ENCODE measurements at places on chromosomes 16 and 17.

DNA sequence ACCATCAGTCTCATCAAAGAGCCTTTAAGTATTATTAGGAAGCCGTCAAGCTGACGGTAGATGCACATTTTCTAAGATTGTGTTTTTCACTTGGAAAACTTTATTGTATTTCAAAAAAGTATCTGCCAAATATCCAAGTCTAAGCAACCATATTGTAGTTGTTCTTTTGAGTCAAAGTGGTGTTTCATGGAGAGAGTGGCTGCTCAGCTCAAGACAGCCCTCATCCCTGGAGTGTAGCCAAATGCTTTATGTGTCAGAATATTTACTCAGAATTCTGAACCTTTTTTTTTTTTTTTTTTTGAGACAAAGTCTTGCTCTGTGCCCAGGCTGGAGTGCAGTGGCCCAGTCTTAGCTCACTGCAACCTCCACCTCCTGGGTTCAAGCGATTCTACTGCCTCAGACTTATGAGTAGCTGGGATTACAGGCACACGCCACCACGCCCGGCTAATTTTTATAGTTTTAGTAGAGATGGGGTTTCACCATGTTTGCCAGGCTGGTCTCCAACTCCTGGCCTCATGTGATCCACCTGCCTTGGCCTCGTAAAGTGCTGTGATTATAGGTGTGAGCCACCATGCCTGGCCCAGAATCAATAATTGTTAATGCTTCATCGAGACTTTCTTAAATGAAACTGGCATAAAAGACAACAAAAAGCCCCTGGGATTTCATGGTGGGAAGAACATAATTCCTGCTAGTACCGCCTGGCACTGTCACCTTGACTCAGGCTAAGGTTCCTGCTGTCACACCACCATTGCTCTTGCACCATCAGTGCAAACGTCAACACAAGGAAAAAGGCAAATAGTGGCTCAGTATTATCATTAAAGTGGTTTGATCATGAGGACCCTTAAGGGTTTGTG lies 45.5 kb downstream of the PRKCA start:
- no peak for DNase-seq

GRCh38 chr16:12097523-12098428 lies 121.2 kb downstream of the SNX29 start:
- DNase-seq, result peak; percentile 76

GRCh38 chr16:80986557-80986956 lies 20.1 kb downstream of the CMC2 start:
- no peak for DNase-seq

DNA sequence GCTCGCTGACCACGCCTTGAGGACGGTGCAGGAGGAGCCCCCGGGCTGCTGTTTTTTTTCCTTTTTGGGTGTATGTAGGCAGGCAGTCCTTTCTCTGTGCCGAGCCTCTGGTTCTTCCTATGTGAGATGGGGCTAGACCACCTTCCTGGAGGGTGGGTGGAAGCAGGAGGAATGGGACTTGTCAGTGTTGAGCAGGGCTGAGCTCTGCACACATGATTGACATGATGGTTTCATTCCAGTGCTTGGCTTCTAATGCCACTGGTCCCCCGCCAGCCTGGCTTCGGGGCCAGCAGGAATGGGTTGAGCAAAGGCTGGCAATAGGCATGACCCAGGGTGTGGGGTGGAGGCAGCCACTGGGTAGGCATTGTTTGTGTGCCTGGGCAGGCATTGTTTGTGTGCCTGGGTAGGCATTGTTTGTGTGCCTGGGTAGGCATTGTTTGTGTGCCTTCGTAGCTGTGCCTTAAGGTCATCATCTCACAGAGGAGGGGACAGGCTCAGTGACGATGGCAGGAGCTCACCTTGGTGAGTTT lies 14.2 kb upstream of the ADCY7 start:
- no peak for DNase-seq

GRCh38 chr17:12627177-12627629 lies 38.5 kb upstream of the MYOCD start:
- DNase-seq, result no peak

DNA sequence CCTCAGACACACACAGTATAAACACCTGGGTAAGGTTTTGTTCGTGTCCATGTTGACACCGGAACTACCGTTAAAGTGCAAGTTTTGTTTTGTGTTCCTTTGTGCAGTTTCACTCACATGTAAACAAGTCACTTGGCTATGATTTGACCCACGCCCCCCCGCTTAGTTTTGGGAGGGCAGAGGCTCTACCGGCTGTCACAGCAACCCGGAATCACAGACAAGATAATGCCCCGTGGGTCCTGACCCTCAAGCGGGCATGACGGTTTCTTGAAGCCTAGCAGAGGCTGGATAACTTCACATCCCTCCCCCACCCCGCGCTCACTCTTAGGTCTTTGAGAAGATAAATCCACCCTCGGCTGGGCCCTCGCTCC lies 1.7 kb downstream of the RASD1 start:
- no peak for DNase-seq

GRCh38 chr16:1019231-1020090 lies 37.9 kb downstream of the SOX8 start:
- peak; percentile 59 for DNase-seq

DNA sequence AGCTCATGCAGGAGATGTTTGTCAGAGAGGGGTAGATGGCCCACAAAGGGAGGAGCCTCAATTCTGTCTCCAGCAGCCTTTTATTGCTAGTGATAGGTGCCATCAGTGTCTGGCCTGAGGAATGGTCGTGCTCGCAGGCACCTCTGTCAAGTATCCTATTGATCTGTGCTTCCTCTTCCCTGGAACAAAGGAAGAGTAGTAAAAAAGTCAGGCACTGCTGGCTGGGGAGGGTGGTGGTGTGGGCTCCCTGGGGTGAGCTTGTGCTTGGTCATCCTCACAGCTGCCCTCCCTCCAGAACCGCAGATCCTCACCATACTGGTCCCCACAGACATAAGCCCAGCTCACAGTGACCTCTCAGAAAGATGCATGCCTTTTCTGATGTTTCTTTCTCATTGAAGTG lies 15.0 kb upstream of the SALL1 start:
- no peak for DNase-seq

DNA sequence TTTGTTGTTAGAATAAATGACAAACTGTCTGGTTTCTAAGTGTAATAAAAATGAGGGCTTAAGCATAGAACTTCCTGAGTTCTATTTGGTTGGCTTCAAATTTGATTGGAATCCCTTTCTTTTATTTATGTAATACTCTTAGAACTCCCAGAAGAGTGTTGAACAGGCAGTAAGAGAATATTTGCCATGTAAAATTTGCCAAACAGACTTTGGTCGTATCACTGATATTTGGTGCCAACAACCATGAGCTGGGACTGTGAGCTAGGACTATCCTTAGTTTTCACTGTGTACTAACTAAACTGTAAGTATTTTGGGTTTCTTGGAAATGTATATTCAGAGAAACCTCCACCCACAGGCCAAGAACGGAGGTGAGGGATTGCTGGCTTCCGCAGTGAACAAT lies 971.2 kb upstream of the SOX9 start:
- no peak for DNase-seq

- no peak for DNase-seq
These were observed 70.3 kb upstream of the NOL11 start for GRCh38 chr17:67647482-67647881.

DNA sequence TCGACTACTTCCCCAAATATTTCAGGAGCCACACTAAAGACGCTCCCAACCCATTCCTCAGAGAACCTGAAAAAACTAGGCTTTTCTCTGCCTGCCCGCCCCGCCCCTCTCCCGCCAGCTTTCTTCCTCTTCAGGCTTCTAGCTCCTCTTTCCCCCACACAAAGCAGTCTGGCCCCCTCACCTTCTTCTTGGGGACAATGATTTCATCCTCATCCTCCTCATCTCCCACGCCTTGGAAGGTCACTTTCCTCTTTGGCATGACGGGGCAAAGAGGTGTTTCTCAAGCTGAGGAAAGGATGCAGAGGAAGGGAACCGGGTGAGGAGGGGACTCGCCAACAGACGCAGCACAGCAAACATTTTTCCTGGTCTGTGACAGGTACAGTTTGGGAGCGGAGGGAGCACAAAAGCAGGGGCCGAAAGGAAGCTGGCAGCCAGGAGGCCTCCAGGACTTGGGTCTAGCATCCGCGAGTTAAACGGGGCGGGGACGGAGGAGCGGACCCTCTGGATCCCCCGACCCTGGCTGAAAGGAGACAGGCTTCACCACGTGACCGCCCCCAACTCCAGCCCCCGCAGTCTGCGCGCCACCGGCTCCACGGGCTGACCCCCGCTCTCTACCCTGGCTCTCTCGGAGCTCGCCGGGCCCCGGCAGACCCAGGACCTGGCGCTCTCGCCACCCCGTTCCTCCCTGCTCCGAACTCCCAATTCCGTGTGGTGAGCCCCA lies 525 bp downstream of the CD2BP2 start:
- DNase-seq, result no peak

- no peak for DNase-seq
These were observed 30.2 kb upstream of the GUCY2D start for GRCh38 chr17:7972131-7972785.

DNA sequence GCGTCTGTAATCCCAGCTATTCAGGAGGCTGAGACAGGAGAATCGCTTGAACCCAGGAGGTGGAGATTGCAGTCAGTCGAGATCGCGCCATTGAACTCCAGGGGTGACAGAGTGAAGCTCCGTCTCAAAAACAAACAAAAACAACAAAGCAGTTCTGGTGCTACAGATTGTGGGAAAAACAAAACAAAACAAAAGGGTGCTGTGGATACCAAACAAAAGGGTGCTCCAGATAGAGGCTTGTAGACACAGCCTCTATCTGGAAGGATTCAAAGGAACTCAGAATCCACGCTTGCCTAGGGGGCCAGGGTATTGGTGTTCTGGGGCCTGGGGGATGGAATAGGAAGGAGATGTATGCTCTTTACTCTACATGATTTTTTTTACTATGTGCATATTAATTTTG lies 2.5 kb downstream of the MYLK3 start:
- no peak for DNase-seq
